Activated CD4-positive, alpha-beta T cell treated with anti-CD3 and anti-CD28 coated beads, Interleukin-2, amount 10 ng/mL, durations not matched to agents 24 days and 14 days (primary cell): ENCODE measurements at places on chromosomes 2 and 18.

DNA sequence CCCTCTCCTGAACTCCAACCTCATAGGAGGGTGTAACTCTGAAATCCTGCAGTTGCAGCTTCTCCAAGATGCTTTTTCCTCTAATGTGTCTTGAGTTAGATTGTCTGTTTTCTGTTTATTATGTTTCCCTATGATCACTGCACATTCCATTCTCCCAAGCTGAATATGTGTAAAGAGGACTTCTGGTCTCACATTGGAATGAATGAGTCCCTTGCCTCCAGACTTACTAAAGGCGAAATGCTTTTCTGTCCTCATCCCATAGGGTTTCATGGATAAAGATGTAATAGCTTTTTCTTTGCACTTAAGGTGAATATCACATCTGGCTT is 35.5 kb upstream of the CYP27A1 start:
- no peak for DNase-seq

DNA sequence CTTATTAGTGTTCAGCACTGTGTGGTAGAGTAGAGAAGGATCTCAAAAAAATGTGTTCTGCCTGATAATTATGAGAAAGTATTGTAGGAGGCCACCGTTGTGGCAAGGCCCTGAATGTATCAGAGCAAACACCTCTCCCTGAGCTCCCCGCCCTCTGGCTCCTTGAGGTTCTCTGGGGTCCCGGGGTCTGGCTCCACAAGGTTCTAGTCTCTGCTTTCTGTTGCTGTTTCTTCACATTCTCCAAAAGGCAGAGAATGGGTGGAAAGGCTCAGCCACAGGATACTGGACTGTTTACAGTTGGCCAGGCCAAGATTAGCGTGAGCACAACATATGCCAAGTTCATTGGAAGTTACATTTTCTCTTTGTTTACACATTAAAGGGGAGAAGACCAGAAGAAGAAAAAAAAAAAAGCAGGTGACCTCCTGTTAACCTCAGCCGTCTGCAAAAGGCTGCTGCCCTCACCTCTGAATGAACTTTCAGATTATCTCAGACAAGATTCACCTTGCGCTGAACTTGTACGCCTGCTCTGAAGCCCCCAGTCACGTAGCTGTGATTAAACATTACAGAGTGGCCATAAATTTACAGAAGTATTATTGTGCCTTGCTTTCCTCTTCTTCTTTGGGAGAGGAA is 56.6 kb upstream of the CYP26B1 start:
- DNase-seq, result no peak

DNA sequence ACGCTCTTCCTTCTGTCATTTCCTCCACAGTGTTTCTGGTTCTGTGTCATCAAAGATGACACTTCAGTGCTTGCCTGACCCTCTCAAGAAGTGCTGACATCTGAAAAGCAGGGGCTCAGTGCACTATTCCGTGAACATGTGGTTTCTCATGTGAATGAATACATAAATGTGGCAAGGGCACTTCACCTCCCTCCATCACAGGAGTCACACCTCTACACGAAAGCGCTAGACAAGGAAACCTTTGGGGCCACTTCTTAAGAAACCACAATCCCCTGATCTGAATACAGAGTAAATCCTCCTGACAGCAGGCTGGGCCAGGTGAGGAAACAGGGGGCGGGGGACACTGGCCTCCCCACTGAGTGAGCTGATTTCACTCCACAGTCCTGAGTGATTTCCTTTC is 145.8 kb upstream of the ACAA2 start:
- DNase-seq, result peak; percentile 64

DNA sequence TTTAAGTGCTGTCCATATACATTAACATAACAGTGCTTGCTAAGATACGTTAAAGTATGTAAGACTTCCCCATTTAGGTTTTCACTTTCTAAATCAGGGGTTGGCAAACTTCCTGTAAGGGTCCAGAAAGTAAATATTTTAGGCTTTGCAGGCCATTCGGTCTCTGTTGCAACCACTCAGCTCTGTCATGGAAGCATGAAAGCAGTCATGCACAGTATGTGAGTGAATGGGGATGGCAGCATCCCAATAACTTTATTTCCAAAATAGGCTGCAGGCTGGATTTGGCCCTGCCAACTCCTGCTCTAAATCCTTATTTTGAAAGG is 128.7 kb downstream of the PLA2R1 start:
- DNase-seq, result no peak

- DNase-seq, result no peak
Observed at GRCh38 chr18:49444581-49444980, 15.9 kb downstream of the DYM start.
